NCI-H69 (cell line): ENCODE measurements at places on chromosomes 6 and 20.

DNA sequence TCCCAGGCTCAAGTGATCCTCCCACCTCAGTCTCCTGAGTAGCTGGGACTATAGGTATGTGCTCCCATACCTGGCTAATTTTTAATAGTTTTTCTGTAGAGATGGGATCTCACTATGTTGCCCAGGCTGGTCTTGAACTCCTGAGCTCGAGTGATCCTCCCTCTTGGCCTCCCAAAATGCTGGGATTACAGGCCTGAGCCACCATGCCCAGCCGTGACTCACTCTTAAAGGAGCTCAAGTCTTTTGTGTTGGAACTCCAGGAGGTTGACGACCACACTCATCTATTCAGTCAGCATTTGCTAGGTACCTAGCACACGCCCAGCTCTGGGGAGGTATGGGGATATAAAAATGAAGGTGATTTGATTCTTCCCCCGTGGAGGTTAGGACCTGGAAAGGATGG, 62.8 kb downstream of the UTRN start:
- no peak for DNase-seq

- DNase-seq = no peak
These were observed 6.2 kb upstream of the GRM4 start for GRCh38 chr6:34152042-34152524.

DNA sequence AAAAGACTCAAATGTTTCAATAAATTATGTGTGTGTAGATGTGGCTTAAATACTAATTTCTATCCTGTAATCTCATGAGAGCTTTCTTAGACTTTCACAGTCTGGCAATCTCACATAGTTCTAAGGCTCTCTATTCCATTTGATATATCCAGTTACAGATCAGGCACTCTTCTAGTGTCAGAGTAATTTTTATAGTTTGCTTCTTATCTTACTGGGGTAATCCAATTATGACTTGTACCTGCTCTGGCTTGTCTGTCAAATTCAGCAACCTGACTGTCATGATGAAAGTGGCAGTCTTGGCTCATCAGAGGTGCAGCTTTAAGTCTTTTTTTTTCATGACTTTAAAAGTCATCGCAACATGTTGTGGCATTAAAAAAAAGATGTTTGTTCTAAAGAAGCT, 513.2 kb upstream of the MAN1A1 start:
- DNase-seq = no peak

GRCh38 chr20:62666736-62667529, 24.6 kb downstream of the SLCO4A1 start:
- peak; percentile 80 for DNase-seq

DNA sequence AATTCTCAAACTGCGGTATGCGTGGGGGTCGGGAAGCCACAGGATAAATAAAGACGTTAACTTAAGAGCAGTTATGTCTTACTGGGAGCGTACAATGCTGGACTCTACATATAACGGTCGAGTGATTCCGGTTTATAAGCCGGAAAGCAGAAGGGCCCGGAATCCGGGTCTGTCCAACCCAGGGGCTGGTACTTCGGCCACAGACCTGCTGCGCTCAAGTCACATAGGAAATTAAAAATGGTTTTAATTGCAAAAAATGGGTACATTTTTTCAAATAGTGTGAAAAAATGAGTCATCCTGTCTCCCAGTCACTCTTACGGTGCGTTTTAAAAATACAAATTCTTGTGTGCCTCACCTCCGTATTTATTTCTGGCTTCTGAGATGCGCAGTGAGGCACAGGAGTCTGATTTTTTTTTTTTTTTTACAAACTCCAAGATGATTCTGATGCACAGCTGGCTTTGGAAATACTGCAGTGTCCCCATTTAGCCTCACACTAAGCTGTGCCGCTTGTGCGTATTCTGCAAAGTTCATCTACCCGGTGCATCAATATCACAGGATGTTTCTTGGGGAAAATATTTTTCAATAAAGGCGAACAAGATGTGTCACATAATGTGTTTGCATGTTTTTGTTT, 1.0 kb downstream of the PCIF1 start:
- no peak for DNase-seq

DNA sequence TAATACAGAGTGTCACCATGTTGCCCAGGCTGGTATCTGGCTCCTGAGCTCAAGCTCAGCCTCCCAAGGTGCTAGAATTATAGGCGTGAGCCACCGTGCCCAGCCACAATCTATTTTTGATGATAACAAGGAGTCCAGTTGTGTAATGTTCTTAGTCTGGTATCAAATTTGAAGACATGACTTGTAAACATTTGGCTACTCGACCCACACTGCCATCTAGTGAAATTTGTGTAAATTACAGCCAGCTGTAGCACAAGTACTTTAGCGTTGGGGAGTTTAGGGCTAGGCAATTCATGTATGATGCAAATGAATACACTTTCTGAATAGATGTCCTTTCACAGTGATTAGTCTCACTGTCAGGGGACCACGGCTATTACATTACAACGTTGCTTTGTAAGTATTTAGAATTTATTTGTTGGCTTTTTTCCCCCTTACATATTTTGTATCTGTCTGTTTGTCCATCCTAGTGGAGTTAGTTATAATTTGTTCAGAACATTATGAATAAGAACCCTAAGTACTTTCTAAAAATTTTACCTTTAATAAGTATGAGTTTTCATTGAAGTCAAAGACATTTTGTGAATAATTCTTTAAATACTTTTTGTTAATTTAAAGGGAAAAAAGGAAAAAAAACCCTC, 139.7 kb downstream of the PRDM13 start:
- peak; percentile 77 for DNase-seq

GRCh38 chr20:50246367-50247195, 56.0 kb downstream of the CEBPB start:
- DNase-seq = no peak

- DNase-seq = no peak
These were observed 690.2 kb upstream of the NRSN1 start for GRCh38 chr6:23435798-23436197.

- DNase-seq = no peak
These were observed 200.3 kb upstream of the KCNG1 start for GRCh38 chr20:51223183-51223720.

DNA sequence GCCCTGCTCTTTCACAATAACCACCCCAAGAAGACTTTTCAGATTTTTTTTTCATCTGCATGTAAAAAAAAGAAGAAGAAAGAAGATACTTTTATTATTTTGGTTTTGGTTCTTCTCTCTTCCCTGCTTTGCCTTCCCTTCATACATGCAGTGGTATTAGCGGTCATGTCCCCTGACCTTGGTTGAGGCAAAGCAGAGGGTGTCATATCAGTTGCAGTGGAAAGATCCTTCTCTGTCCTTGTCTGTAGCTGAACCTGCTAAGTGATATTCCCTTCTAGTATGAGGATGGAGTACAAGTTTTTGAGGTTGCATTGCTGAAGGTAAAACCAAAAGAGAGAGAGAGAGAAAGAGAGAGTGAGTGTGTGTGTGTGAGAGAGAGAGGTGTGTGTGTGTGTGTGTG, 345.7 kb downstream of the UTRN start:
- no peak for DNase-seq

DNA sequence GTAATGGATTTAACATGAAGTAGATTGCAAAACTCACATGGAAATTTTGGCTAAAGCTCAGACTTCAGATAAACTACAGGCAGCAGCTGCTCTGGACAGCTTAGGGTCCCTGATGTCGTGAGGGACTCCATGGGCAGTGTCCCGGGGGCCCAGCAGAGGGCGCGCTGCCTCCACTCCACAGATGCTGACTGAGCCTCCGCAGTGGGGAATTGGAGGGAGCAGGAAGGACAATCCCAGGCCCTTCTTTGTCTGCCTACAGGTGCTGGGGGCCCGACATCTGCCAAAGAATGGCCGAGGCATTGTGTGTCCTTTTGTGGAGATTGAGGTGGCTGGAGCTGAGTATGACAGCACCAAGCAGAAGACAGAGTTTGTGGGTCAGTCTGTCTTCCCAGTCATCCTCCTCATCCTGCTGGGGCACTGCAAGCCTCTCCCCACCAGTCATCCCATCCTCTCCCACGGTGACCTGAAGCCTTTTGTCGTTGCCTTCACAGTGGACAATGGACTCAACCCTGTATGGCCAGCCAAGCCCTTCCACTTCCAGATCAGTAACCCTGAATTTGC, 35.9 kb downstream of the PLCG1 start:
- DNase-seq = peak; percentile 63

GRCh38 chr20:64169091-64169560, 4.9 kb downstream of the MYT1 start:
- no peak for DNase-seq

DNA sequence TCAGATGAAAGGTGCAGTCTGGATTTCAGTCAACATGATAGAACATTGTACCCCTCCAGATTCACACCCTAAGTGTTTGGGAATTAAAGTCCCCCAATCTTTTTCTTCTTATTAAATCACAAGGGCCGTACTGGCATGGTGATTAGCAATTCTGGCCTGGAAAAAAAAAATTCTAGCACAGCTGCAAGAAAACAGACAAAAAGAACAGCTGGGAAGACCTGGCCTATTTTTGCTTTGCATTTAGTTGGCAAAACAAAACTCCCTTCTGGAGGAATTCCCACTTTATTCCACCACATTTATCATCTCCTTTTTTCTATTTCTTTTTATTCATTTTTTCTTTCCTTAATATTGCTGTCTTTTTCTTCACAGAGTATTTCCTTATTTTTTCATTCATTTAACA, 39.8 kb upstream of the AKAP12 start:
- no peak for DNase-seq

- peak; percentile 89 for DNase-seq
These were observed 142.8 kb downstream of the CFAP61 start for GRCh38 chr20:20195021-20195705.

DNA sequence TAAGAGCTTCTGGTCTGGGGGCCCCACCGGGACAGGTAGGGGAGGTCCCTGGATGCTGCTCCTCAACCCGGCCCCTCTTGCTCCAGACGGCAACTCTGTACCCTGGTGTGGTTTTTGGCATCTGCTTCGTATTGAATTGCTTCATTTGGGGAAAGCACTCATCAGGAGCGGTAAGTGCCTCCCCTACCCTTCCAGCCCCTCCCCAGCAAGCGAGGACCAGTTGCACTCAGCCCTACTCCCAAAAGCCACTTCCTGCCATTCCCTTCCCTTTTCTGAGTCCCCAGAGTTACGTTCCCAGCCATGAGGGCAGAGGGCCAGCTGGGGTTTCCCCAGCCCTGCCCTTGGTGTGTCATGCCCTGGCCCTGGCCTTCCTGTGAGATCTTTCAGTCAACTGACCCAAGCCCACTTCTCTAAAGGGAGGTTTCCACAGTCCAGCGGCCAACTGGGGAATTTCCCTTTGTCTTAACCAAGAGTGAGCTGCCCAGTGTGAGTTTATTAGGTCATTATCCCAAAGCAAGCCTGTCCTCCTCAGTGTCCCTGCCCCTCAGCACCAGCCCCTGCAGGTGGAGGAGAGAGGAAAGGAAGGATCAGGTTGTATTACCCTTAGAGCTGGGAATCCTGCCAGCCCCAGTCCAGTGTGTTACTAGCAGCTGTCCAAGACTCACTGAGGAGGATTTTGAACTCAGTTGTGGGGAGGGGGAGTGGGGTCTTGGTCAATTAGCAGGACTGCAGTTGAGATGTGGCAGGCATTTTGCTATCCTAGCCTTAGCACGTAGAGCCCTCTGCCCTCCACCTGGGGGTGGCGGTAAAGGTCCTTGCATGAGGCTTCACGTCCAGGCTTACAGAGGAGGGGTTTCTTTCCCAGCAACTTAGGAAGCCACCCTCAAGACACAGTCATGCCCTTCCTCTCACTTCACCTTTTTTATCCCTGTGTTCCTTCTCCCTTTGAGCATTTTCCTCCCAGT, 45.8 kb downstream of the TM9SF4 start:
- peak; percentile 68 for DNase-seq

GRCh38 chr20:33828326-33828844, 17.2 kb downstream of the CHMP4B start:
- no peak for DNase-seq

DNA sequence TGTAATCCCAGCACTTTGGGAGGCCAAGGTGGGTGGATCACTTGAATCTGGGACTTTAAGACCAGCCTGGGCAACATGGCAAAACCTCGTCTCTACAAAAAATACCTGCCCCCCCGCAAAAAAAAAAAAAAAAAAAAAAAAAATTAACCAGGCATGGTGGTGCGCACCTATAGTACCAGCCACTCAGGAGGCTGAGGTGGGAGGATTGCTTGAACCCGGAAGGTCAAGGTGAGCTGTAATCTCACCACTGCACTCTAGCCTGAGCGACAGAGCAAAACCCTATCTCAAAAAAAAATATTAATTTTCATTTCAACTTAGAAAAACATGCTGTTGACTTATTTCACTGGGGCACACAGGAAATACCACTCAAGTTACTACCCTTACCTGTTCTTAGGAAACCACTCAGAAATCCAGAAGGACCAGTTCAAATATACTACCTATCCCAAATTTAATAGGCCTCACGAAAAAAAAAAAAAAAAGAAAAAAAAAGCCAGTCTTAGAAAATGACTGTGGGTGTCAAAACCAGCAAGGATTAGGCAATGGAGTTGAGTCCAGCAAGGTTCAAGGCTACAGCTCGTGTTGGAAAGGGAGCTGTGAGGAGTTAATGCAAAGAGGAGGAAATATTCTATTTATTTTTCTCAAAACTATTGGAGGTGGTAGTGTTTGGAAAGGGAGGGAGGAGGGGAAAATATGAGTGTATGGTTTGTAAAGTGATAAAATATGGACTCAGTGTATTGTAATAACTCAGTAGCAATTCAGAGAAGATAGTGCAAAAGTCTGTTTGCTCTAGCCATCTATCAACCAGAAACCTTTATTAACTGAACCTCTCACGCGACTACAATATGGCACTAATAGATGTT, 33.9 kb upstream of the PIM1 start:
- no peak for DNase-seq

- no peak for DNase-seq
These were observed 24.5 kb downstream of the UCKL1 start for GRCh38 chr20:63931735-63932134.

GRCh38 chr6:141133836-141134235, 998.9 kb upstream of the GJE1 start:
- DNase-seq = peak; percentile 63

DNA sequence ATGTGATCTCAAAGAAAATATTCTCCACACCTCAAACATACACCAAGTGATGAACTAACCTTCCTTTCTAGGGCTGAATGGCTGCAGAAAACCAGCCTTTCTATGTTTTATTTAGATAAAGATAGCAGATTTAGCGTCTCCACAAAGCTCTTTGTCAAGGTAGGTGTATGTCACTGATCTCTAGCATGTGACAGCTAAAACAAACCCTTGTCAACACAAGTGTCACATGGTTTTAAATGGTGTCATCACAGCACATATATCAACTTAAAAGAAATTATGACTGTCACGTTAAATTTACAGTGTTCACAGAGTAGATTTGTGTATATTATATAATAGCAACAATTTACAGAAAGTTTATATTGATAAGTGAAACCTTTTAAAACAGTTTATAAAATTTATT, 58.3 kb downstream of the TENT5A start:
- DNase-seq = peak; percentile 33

- DNase-seq = no peak
These were observed 40.1 kb upstream of the NNAT start for GRCh38 chr20:37480919-37481318.

GRCh38 chr20:61797200-61797599, 268.5 kb downstream of the TAF4 start:
- DNase-seq = no peak

DNA sequence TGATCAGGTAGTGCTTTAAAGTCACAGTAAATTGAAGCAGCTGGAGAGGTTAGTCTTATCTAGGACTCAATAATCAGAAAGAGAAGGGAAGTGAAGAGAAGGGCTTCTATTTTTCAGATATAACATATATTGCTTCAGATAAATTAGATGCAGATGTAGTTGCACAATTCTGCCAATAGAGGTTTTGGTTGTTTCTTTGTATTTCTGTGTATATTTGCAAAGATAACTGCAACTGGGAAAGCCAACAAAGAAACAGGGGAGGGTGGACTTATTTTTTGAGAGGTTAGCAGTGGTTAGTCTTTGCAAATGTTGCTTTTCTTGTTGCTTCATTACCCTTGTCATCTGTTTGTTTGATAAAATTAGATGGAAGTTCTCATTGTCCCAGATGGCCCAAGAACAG, 106.6 kb downstream of the ADGRG6 start:
- DNase-seq = no peak
